ENCODE measurements at places on chromosomes 3 and 15.

DNA sequence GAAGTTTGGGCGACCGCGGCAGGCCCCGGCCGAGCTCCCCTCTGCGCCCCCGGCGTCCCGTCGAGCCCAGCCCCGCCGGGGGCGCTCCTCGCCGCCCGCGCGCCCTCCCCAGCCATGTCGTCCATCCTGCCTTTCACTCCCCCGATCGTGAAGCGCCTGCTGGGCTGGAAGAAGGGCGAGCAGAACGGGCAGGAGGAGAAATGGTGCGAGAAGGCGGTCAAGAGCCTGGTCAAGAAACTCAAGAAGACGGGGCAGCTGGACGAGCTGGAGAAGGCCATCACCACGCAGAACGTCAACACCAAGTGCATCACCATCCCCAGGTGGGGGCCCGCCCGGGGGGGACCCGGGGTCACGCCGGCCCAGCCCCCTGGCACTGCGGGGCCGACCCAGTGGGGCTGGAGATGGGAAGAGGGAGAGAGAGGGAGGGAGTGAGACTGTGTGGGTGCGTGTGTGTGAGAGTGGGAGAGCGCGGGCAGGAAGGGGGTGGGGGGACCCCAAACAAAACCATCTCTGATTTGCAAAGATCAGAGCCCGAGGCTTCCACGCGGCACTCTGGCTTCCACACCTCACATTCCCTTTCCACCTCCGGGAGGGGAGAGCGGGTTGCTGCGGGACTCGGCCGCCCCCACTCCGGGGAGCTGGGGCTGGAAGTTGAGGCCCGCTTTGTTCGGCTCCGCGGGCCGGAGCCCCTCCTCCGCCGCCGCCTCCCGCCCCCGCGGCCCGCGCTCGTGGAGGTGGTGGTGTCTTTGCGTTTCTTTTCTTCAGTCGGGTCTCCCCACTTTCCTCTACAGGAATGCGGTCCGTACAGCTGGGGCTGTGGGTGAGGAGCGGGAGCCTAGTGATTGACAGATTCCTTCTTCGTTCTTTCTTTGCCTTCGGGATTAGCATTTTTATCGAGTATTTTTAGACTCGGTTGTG lies 898 bp downstream of the SMAD3 start:
- no peak for DNase-seq

DNA sequence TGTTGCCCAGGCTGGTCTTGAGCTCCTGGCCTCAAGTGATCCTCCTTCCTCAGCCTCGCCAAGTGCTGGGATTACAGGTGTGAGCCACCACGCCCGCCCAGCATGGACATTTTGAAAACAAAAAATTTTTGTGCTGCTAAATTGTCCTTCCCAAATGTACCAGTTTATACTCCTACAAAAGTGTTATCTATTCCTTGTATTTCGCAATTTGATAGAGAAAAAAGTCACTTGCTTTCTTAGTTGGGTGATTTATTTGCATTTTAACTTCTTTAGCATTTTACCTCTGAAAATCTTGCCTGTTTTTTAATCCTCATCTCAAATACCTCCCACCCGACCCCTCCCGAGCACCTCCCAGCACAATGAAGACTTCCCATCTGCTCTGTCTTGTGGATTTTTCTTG lies 46.8 kb downstream of the PDE8A start:
- DNase-seq: no peak

DNA sequence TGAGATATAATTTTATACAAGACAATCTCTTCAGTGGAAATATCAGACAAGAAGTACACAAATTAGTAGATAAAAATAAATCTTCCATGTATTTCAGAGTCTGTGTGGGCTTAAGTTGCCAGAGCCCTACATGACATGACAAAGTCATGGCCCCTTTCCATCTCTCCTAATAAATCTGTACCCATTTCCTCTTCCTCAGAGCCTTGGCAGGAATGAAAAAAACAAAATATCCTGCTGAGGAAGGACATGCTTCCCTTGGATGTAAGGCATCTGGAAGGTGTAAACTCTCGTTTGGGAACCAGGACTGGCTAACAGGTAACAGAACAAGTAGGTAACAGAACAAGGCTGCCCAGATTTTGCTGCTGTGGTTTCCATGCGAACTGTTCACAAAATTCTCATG lies 148.1 kb downstream of the SNRK start:
- no peak for DNase-seq

GRCh38 chr3:53614307-53614706 lies 119.9 kb downstream of the CACNA1D start:
- DNase-seq: no peak

GRCh38 chr3:45608885-45609284 lies 14.3 kb downstream of the LIMD1 start:
- no peak for DNase-seq

DNA sequence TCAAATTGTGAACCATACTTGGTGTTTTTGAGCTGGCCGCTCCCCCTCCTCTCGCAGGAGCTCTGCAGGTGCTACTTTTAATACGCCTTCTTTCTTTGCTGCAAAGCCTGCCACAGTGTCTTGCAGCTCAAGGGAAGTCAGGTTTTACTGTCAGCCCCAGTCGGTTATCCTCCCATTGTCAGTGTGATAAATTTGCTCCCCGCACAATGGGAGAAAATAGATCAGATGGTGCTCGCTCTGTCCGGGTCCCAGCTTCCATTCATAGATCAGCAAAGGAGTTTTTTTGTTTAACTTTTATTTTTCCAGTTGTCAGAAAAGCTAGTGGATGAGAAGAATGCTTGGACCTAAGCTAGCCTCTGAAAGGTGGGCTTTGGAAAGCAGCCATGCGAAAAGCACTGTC lies 207.7 kb downstream of the RYR3 start:
- DNase-seq: no peak

Data from NCI-H146 (cell line).